ENCODE measurements at places on chromosomes 6 and 20.

GRCh38 chr6:45736134-45736533, 279.5 kb downstream of the CLIC5 start:
- DNase-seq = no peak

- DNase-seq = no peak
Measured at GRCh38 chr20:17395729-17396128, 135.4 kb downstream of the BFSP1 start.

GRCh38 chr6:27672113-27672799, 199.4 kb upstream of the ZNF184 start:
- no peak for DNase-seq

GRCh38 chr6:11140056-11140455, 28.5 kb upstream of the ERVFRD-1 start:
- no peak for DNase-seq

Data from AG08396 (cell line).